Effector memory CD8-positive, alpha-beta T cell (primary cell): ENCODE measurements at places on chromosomes 4 and X.

DNA sequence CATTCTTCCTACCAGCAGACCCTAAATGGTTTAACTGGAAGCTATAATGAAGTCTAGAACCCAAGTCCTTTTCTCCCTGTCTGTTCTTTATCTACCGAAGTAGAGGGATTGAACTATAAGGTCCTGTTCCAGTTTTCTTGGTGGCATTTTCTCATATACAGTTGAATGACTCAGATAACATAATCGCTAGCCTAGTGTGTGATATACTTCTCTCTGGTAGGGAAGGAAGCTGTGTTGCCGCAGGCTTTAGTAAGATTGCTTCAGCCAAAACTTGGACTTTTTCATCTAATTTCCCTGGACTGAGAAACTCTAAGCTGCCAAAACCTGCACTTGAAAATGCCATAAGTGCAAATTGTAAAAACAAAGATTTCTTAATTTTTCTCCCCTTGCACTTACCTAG, 123.4 kb downstream of the NWD2 start:
- H3K27me3 ChIP-seq: no peaks in the 10 kb centered on the region
- no peak overlapping the region for H3K4me3 ChIP-seq
- no peaks in the 10 kb centered on the region for H3K4me1 ChIP-seq
- no peak for DNase-seq

- H3K27ac ChIP-seq: no peak overlapping the region
- DNase-seq: no peak
- no peak overlapping the region for H3K4me3 ChIP-seq
- H3K27me3 ChIP-seq: no peaks in the 10 kb centered on the region
- H3K4me1 ChIP-seq: no peaks in the 10 kb centered on the region
- no peaks in the 10 kb centered on the region for H3K36me3 ChIP-seq
These were observed 32.9 kb upstream of the PTPN13 start for GRCh38 chr4:86561256-86561655.

DNA sequence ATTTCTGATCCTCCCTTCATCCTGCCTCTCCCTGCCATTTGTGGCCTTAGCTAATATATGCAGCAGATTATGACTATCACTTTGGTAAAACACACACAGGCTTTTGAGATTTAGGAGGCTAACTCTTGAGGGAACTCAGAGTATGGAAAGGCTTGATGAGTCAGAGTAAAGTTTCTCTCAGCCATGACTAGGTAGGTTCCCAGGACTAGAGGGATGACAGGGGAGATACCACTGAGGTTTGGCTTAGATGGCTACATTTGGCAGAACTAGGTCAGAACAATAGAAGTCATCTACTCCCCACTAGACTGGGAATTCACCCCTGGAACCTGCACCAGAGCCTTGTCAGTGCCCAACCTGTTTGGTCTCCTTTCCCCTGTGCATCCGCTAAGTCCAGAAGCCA, 585.7 kb downstream of the TLL1 start:
- no peak for DNase-seq
- H3K27ac ChIP-seq: no peak overlapping the region
- H3K4me1 ChIP-seq: no peaks in the 10 kb centered on the region
- H3K4me3 ChIP-seq: no peak overlapping the region
- H3K27me3 ChIP-seq: no peaks in the 10 kb centered on the region
- H3K36me3 ChIP-seq: no peaks in the 10 kb centered on the region

GRCh38 chr4:152684007-152684406, 4.2 kb upstream of the TMEM154 start:
- no peak overlapping the region for H3K27ac ChIP-seq
- DNase-seq: no peak
- no peak overlapping the region for H3K4me3 ChIP-seq
- H3K36me3 ChIP-seq: peaks cover 4% of the 10 kb centered on the region

- no peak overlapping the region for H3K27ac ChIP-seq
- H3K4me1 ChIP-seq: no peaks in the 10 kb centered on the region
- no peak overlapping the region for H3K4me3 ChIP-seq
- no peaks in the 10 kb centered on the region for H3K36me3 ChIP-seq
These were observed 68.9 kb upstream of the FAM47B start for GRCh38 chrX:34873500-34874225.

- no peaks in the 10 kb centered on the region for H3K27me3 ChIP-seq
- H3K4me1 ChIP-seq: no peaks in the 10 kb centered on the region
- H3K36me3 ChIP-seq: no peaks in the 10 kb centered on the region
- H3K4me3 ChIP-seq: no peak overlapping the region
- H3K27ac ChIP-seq: no peak overlapping the region
These were observed 766.8 kb upstream of the FTHL17 start for GRCh38 chrX:31838617-31839016.

GRCh38 chr4:107996949-107997788, 7.5 kb downstream of the HADH start:
- H3K4me1 ChIP-seq: peaks cover 25% of the 10 kb centered on the region
- H3K27ac ChIP-seq: no peak overlapping the region
- H3K27me3 ChIP-seq: no peaks in the 10 kb centered on the region
- no peak overlapping the region for H3K4me3 ChIP-seq
- no peak for DNase-seq

DNA sequence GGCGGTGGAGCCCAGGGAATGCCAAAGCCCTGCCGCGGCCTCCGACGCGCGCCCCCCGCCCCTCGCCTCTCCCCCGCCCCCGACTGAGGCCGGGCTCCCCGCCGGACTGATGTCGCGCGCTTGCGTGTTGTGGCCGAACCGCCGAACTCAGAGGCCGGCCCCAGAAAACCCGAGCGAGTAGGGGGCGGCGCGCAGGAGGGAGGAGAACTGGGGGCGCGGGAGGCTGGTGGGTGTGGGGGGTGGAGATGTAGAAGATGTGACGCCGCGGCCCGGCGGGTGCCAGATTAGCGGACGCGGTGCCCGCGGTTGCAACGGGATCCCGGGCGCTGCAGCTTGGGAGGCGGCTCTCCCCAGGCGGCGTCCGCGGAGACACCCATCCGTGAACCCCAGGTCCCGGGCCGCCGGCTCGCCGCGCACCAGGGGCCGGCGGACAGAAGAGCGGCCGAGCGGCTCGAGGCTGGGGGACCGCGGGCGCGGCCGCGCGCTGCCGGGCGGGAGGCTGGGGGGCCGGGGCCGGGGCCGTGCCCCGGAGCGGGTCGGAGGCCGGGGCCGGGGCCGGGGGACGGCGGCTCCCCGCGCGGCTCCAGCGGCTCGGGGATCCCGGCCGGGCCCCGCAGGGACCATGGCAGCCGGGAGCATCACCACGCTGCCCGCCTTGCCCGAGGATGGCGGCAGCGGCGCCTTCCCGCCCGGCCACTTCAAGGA, at the start of gene FGF2:
FGF2 (plus strand) TSS at position 279 of the 705 bp plus-strand sequence; CDS start at position 623, 344 bp downstream.
- no peak within 1 kb of the TSS for H3K27ac ChIP-seq
- peaks cover 54% of the 10 kb centered on the region for H3K27me3 ChIP-seq
- peaks cover 6% of the 10 kb centered on the region for H3K36me3 ChIP-seq
- peak; percentile 12 for DNase-seq
- H3K4me1 ChIP-seq: peaks cover 13% of the 10 kb centered on the region
- H3K4me3 ChIP-seq: peak within 1 kb of the TSS; percentile 87

- no peaks in the 10 kb centered on the region for H3K27me3 ChIP-seq
- DNase-seq: no peak
- H3K4me3 ChIP-seq: no peak overlapping the region
- H3K36me3 ChIP-seq: peaks cover 2% of the 10 kb centered on the region
These were observed 67.1 kb downstream of the CBR4 start for GRCh38 chr4:168942985-168943384.

- H3K4me1 ChIP-seq: peaks cover 40% of the 10 kb centered on the region
- H3K27me3 ChIP-seq: no peaks in the 10 kb centered on the region
- peak overlapping the region; percentile 89 for H3K27ac ChIP-seq
- H3K4me3 ChIP-seq: peak overlapping the region; percentile 100
- no peak for DNase-seq
These were observed 734 bp upstream of the GALNT7 start for GRCh38 chr4:173167758-173168395.

- no peaks in the 10 kb centered on the region for H3K4me1 ChIP-seq
- no peaks in the 10 kb centered on the region for H3K36me3 ChIP-seq
- H3K27ac ChIP-seq: no peak overlapping the region
- peaks cover 31% of the 10 kb centered on the region for H3K27me3 ChIP-seq
These were observed 97.3 kb downstream of the SORCS2 start for GRCh38 chr4:7289589-7289988.

DNA sequence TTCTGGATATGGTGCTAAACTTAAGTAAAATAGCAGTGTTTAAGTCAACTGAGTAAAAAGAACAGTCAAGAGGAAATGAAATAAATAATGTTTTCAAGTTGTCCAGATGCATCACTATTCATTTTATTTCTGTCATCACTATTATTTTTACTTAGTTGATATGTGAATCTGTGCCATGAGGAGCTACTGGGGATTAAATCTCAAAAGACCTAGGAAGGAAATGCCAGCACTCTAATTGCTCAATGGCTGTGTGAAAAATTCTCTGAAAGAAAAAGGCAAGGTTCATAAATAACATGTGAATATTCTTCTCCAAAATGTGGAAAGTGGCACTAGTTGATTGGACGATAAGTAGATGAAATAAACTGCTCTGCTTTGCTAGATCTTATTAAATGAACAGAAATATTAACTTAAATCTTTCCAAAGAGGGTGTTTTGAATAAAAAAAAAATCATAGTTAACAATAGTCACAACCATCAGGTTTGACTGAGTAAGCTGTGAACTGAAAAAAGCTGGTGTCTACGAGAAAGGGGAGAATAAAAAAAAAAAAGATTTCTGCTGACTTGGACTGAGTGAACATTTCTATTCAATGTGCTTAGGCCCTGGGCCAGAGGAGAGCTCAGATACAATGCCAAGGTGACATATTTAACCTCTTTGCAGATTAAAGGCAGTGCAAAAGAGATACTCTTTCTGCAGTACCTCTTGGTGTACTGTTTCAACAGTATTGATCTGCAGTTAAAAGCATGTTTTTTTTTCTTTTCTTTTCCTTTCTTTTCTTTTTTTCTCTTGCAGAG, 1.6 kb downstream of the SPARCL1 start:
- DNase-seq: no peak
- H3K36me3 ChIP-seq: no peaks in the 10 kb centered on the region
- H3K4me1 ChIP-seq: no peaks in the 10 kb centered on the region

DNA sequence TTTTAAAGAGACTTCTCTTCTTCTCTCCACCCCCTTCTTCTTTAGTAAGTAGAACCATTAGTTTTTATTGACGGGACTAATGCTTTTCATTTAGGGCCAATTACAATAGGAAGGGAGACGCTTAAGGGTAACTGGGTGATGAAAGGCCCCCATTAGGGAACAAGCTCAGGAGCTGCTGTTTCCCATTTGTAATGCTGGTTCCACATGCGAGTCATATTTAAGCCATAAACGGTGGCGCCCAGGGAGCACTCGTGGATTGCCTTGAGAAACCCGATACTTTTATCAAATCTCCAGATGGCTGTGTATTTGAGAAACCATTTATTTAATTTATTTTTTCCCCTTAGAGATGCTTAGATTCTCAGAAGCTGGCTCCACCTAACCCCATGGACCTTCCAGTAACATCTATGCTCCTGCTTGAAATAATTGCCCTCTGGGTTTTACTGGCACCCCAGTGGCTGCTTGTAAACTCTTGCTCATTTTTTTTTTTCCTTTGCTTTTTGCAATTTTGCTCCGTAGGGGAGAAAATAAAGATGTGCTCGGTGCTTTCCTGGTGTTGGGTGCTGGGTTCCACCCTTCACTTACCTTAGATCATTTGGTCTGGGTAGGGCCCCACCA, 124.2 kb upstream of the MSX1 start:
- no peak for DNase-seq
- H3K4me3 ChIP-seq: no peak overlapping the region
- H3K27me3 ChIP-seq: no peaks in the 10 kb centered on the region
- no peaks in the 10 kb centered on the region for H3K36me3 ChIP-seq

GRCh38 chrX:14930663-14931062, 57.4 kb downstream of the MOSPD2 start:
- H3K27me3 ChIP-seq: no peaks in the 10 kb centered on the region
- H3K27ac ChIP-seq: no peak overlapping the region
- no peak for DNase-seq
- peaks cover 2% of the 10 kb centered on the region for H3K36me3 ChIP-seq
- H3K4me3 ChIP-seq: no peak overlapping the region

- no peak overlapping the region for H3K4me3 ChIP-seq
- H3K27me3 ChIP-seq: no peaks in the 10 kb centered on the region
- no peaks in the 10 kb centered on the region for H3K4me1 ChIP-seq
These were observed 53.6 kb upstream of the FUNDC1 start for GRCh38 chrX:44596277-44596676.

DNA sequence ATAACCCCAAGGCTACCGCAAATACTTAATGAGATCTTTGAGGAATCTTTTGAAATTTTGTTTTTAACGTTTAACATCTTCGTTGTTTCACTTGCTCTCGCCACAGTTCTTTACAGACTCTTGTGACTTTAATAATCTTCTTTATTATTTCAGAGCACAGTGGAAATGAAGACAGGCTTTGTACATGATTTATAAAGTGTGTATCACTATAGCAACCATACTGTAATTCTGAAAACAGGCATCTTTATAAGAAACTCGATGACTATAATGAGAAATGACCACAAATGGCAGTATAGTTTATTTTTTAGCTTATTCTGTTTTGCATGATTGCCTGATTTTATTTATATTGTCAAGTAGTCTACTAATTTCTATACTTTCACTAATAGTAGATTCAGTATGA, 224.4 kb upstream of the GALNTL6 start:
- H3K27me3 ChIP-seq: no peaks in the 10 kb centered on the region
- DNase-seq: no peak
- H3K36me3 ChIP-seq: no peaks in the 10 kb centered on the region
- no peak overlapping the region for H3K4me3 ChIP-seq

GRCh38 chrX:52265713-52266112, 81.0 kb downstream of the MAGED4 start:
- H3K27ac ChIP-seq: no peak overlapping the region
- H3K4me3 ChIP-seq: no peak overlapping the region
- H3K4me1 ChIP-seq: peaks cover 6% of the 10 kb centered on the region
- peaks cover 14% of the 10 kb centered on the region for H3K27me3 ChIP-seq
- peaks cover 16% of the 10 kb centered on the region for H3K36me3 ChIP-seq

- no peak overlapping the region for H3K27ac ChIP-seq
- H3K27me3 ChIP-seq: no peaks in the 10 kb centered on the region
- DNase-seq: no peak
These were observed 132.3 kb upstream of the NR3C2 start for GRCh38 chr4:148574502-148574901.

DNA sequence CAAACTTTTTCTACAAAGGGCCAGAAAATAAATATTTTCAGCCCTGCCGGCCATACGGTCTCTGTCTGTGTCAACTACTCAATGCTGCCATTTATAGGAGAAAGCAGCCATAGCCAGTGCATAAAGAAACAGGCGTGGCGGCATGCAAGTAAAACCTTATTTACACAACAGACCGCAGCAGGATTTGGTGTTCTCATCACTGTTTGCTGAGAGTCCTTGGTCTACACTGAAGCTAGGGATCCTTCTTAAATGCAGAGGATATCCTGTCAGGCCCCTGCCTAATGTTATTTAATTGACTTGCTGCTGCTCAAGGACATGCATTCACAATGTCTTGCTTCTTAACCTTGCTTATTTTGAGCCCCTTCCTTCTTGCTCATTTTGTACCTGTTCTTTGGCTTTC, 54.7 kb downstream of the CPE start:
- H3K36me3 ChIP-seq: no peaks in the 10 kb centered on the region
- no peak overlapping the region for H3K27ac ChIP-seq
- no peak for DNase-seq
- H3K4me1 ChIP-seq: no peaks in the 10 kb centered on the region
- H3K4me3 ChIP-seq: no peak overlapping the region
